ENCODE measurements at places on chromosomes 7 and 10. TPM values are rescaled to one million over a fixed set of nuclear protein-coding genes. Genes with fewer than 3 reads are reported as not detected.

DNA sequence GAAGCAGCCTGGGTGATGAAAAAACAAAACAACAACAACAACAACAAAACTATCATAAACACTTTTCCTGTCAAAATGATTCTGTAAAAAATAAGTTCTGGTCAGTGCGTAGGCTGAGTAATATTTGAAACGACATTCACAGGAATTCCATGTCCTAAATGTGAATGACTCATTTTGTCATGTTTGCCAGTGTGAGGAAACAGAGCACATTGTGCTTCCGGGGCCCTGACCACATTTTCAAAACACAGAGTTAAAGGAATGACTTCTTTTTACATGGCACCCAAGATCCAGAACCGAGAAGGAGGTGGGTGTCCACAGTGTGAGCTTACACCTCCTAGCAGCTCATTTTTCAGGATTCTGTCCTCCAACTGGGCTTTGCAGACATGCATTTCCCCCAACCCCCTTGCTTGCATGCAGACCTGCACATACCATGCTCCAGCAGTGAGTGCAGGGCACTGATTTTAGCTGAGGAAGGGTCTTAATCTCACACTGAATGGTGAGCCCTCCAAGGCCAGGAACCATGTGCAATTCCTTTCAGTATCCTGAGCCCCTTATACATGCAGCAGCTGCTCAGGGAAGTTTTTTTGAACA is 3.0 kb downstream of the CLRN3 start:
- DNase-seq: no peak

DNA sequence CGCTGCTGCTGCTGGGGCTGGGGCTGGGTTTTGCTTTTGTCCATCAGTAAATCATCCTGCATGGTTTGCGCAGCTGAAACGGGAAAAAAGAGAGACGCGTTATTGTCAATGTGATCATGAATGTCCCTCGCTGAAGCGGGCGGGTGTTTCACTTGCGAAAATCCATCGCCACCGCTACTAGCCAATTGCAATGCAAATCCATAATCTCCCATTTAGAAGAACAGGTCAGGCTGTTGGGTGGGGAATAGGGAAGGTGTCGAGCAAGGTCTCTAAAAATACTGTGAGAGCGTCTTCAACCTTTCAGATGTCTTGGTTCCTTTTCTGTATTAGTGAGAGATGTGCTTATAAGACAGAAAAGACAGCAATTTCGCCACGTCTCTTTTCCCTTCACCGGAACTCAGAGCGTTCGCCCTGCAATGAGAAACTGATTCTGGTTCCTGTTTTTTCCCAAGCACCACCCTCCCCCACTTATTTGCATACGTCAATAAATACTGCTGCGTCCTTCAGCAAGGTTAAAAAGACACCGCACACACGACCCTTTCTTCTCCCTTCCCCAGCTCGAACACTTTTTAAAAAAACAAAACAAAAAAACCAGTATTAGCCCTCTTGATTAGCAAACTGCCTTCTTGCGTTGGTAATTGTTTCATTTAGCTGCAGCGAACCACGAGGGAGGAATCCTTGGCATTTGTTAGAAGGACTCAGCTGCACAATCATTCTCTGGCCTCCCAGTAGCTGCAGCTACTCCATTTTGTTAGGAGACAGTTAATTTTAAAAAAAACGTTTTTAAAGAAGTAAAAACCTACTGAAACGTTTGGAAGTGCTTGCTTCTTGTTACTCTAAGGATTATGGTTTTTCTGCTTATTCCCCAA is 50.4 kb downstream of the CPEB3 start:
- DNase-seq: peak; percentile 64

DNA sequence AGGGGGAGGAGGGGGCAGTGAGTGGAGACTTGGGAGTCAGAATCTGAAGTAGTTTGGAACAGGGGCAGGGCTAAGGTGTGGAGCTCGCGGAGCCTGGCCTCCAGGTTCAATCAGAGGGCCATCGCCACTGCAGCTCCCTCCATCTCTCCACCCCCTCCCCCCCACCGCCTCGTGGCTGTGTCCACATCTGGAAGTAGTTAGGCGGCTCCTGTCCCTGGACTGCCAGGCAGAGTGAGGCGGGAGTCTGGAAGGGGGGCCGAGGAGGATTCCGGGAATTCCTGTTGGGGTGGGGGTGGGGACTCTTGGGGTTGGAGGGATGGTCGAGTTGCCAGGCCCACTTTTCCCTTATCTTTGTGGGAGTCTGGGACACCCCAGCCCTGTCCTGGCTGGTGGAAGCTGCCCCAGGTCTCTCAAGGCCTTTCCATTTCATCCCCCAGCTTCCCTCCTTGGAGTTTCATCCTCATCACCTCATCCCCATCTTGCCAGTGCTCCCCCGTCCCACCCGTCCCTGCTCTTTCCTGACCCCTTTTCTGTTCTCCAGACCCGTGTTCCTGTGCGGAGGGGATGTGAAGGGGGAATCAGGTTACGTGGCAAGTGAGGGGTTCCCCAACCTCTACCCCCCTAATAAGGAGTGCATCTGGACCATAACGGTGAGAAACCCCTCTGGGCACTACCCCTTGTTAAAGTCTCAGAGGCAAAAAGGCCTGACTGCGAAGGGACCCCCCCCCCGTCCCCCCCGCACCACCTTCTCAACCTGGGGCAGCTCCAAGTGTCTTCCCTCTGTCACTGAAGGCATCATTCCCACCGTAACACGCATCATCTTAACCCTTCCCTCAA is 944 bp downstream of the PCOLCE start:
- peak; percentile 91 for DNase-seq

- DNase-seq: no peak
Observed at GRCh38 chr10:57716884-57717283, 550.8 kb downstream of the IPMK start.

GRCh38 chr10:97873569-97873968 is 23.9 kb downstream of the GOLGA7B start:
- DNase-seq: no peak

DNA sequence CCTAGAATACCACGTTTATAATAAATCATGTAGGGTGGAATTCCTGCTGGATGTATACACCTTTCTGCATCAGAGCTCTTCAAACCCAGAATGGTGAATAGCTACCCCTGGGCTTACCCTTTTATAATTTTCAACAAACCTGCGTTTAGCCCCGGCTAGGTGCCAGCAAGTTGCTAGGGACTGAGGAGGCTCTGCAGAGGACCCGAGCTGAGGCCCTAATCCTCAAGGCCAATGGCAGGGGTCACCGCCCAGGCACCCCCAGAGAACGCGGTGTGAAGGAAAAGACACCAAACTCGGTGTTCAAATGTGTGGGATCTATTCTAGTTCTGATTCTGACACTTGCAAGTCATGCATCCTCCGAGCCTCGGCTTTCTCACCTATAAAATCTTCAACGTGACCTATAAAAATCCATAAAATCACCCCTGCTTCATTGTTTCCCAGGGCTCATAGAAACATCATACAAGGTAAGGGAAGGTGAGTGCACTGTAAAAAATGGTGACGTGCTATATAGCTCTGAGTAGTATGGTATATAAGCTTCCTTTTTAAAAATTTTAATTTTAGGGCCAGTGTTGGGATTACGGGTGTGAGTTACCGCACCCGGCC is 2.5 kb upstream of the ANXA11 start:
- DNase-seq: no peak

PIK3AP1 gene
- 13.8 TPM for total RNA-seq

DNA sequence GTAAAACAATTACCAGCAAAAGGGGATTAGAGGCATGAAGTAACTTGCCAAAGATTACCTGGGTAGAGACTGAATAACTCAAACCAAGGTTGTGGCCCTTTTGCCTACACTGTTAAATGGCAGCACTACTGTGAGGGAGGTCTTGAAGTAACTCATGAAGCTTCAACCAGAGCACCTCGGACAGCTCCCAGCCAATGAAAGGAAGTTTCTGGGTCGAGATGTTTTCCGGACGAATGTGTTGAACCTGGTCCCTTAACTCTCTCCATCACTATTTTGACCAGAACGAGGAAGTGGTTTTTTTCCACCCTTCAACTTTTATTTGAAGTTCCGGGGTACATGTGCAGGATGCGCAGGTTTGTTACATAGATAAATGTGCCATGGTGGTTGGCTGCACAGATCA is 133.6 kb upstream of the PRKCQ start:
- no peak for DNase-seq

DNA sequence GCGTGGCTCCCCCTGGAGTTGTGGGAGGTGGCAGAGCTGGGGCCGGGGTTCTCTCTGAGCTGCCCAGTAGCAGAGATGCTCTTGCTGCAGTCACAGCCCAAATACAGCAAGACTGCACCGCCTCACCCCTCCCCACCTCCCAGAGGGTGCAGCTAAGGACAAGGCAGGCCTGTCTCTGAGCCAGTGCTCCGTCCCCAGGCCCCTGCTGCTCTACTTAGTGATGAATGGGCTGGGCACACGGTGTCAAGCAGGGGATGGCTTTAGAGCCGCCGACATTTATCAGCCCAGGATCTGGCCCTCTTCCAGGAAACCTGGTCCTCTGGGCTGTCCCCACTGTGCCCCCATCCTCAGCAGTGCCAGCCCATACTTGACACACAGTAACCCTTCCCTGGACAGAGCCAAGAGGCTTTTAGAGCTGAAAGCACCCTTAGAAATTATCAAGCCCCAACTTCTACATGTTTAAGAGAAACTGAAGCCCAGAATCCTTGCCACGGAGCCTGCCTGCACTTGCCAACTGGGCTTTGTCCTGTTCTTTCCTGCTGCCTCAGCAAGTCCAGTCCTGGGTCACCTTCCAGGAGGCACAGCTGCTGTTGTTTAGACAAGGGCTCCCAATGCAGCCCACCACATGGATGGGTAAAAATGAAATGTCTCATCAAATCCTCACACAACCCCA is 137.1 kb upstream of the UNC5B start:
- peak; percentile 36 for DNase-seq

LEP gene
- total RNA-seq: 7.2 TPM

DNA sequence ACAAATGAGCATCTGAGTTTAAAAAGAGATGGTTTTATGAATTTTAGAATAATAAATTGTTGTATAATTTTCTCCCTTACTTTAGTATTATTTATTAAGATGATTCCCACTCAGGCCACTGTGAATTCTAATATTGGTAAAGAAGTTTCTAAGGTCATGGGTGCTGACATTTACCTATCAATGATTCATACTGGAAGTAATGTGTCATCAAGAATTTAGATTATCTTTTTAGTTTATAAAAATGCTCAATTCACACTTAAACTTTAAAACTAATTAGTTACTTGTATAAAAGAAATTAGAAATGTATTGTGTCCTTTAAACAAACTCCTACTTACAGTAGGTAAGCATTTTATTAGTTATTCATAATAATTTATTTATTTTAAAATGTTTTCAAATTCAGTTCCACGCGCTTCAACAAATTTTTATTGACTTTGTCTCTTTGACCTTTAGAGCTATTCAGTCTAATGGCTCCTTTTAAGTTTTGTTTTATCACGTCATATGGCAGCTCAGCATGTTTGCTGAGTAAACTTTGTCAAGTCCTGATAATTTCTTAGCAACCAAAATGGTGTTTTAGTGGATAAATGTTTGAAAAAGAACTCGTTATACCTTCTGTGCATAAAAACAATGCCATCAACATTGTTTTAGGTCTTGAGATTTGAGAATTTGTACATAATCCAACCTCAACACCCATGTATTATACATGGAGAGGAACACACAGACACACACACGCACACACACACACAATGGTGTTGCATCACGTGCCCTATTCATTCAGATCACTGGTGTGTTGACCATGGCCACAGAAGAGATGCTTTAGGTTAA is 15.1 kb upstream of the MRC1 start:
- DNase-seq: no peak

SH2D4B gene
- total RNA-seq: 0.18 TPM

DNA sequence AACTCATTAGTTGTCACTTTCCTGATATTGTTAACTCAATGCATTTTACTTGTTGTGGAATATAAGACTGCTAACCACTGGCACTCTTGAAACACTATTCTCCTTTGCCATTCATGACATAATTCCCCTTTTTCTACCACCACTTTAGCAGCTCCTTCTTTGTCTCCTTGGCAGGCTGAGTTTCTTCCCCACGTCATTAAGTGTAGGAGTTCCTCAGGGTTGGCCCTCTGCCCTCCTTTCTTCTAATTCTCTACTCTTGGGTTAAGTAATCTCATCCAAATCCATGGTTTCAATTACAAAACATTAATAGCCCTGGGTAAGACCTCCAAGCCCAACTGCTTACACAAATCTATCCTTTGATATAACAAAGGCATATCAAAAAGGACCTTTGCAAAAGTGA is 175.1 kb downstream of the HGF start:
- peak; percentile 60 for DNase-seq

DNA sequence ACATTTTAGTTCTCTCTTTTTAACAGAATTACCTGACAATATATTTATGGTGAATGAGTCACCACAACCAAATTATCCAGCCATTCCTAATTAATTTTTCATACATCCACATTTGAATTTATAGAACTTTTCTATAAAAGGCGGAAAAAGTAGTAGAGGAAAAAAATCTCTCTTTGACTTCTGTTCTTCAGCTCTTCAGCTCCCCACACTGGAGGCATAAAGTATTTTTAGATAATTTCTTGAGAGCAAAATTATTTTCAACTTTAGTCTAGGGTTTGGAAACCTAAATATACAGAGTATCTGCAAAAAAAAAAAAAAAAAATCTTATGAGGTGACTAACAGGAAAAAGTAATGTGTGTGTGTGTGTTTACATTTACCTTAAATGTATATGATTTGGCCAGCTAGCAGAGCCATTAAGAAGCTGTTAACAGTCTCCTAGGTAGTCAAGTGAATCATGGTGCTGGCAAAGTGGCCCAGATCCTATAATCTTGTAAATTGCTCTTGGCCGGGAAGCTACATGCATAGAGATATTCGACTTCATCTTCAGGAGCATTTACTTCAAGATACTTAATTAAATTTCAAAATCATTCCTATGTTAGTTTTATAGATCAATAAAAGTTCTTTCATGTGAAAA is 383.1 kb upstream of the STEAP1 start:
- no peak for DNase-seq

DNA sequence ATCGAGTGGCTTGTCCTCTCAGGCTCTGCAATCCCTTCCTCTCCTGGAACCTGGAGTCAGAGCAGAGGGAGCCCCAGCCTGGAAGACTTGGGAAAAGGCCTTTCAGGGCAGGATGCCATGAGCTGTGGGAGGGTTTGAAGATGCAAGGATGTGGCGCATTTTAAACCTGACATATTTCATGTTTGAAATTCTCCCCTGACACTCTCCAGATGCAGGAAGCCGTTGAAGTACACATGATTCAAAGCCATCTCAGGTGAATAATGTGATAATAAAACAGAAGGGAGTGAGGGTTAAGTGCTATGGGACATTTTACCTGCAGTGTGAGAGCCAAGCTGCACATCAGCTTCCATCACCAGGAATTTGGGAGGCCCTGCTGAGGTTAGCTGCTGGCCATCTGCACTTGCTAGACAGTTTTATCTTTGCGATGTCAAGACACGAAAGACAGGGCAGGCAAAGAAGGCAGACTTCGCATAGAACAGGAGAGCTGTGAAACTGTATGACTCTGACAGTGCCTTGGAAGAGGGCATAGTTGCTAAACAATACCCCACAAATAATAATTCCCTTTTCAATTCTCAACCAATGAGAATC is 159.1 kb upstream of the GDF10 start:
- no peak for DNase-seq

- no peak for DNase-seq
Observed at GRCh38 chr7:72430531-72430930, 18.4 kb upstream of the CALN1 start.
